Inflammatory macrophage treated with lipopolysaccharide for 1 hour (primary cell): ENCODE measurements at places on chromosomes 6 and 20.

- peak; percentile 23 for DNase-seq
Observed at GRCh38 chr20:137668-138490, 4.5 kb upstream of the DEFB126 start.

GRCh38 chr20:43681991-43682410 is 15.1 kb downstream of the MYBL2 start:
- DNase-seq = no peak

GRCh38 chr6:142088858-142089216 is 43.9 kb upstream of the GJE1 start:
- no peak for DNase-seq

DNA sequence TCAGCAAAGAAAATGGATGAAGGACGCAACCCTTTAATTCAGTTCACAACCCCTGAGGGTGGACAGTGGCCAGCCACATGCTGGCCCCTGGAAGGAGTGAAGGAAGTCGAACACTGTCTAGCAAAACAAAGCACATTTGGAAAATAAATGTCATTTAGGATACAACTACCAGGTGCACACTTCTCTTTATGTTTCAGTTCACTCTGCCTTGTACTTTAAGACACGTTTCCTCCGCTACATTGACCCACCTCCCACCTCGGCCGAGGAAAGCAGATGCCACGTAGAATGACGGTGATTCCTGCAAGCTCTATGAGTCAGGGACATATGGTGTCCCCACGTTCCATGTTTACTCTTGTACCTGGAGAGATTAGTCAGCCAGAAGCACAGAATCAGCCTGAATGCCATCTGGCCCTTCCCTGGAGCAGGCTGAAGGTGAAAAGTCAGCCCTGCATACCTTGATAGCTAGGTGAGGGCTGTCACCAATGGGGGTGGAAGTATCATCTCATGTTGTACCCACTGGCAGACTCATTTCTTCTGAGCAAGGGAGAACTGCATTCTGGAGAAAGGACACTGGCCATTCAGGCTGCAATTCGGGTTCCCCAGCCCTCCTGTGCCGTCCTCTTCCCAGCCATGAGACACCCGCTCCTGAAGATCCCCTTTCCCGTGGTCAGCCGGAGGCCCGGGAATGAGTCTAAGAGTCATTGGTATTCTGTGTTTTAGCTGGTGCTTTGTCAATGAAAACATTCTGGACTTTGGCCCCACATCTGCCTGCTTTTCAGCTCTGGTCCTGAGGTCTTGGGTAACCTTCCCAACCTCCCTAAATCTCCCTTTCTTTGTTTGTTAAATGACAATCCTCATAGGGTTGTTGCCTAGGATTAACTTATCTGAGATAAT is 60.6 kb downstream of the FOXA2 start:
- DNase-seq = no peak

DNA sequence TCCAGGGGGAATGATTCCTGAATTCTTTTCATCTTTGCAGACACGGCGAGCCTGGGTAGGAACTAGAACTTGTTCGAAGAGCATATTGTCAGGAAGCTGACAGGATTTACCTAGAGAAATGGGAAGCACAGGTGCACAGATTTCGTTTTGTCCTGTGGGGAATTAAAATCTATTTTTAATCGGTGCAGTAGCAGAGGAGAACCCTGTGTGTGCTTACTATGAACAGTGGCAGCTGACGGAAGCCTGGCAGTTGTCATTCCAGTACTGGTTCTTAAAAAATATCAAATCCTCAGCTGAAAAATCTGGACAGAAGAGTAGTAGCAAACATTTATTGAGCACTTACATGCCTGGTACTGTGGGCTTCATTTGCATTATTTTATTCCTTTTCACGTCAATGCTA is 609.0 kb downstream of the QKI start:
- no peak for DNase-seq
